ENCODE measurements at places on chromosomes 12 and 14.

- no peak for DNase-seq
Measured at GRCh38 chr14:23185063-23185462, 1.6 kb upstream of the SLC7A8 start.

DNA sequence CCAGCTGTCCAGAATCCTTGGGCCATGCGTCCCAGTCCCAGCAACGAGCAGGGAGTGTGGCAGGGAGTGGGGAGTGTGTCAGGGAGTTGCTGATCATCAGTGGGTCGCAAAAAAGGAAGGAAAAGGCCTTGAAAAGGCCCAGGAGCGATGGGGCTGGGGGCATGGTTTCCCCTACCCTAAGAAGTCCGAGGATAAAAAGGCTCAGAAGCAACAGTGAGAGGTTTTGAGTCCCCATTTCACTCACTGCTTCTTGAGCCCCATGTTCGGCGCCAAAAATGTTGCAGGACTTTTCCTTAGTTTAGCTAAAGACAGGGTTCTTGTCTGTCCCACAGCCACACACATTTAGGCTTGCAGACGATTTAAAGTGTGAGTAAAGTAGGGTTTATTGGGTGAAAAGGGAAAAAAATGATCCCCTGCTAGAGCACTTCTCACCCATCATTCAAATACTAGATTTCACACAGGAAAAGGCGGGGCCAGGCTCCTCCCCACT is 189.5 kb downstream of the KCNC2 start:
- no peak for DNase-seq

DNA sequence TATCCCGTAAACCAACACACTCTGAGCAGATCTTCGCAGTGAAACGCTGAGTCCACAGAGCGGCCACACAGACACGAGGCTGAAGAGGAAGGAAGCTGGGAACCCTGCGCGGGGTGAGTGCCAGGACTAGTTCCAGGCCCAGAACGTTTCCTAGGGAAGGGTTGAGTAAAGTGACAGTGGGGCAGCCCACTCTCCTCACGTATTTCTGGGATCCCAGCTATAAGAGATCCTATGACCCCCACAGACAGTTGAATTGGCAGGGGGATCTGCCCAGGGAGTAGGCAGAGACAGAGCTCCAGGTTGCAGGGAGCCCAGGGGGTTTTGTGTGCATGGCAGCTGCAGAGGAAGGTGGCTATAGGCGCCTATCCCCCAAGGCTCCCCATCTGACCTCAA is 51.1 kb downstream of the GTF2A1 start:
- DNase-seq = no peak

GRCh38 chr14:64217834-64218233 is 76.3 kb downstream of the ESR2 start:
- DNase-seq = no peak

Measured in stimulated activated CD4-positive, alpha-beta T cell treated with anti-CD3 and anti-CD28 coated beads, TNF-alpha, amount 100 ng/mL, for 24 hours (primary cell).